ENCODE measurements at places on chromosomes 7 and 10. TPM values are rescaled to one million over a fixed set of nuclear protein-coding genes. Genes with fewer than 3 reads are reported as not detected.
A peak's percentile ranks its signal among the peaks of the same experiment; 100 is the strongest.

- DNase-seq = peak; percentile 10
- H3K36me3 ChIP-seq = no peaks in the 10 kb centered on the region
- H3K27ac ChIP-seq = no peak overlapping the region
- H3K4me3 ChIP-seq = no peak overlapping the region
- no peaks in the 10 kb centered on the region for H3K27me3 ChIP-seq
Measured at GRCh38 chr7:134747326-134747725, 32.1 kb upstream of the CALD1 start.

DNA sequence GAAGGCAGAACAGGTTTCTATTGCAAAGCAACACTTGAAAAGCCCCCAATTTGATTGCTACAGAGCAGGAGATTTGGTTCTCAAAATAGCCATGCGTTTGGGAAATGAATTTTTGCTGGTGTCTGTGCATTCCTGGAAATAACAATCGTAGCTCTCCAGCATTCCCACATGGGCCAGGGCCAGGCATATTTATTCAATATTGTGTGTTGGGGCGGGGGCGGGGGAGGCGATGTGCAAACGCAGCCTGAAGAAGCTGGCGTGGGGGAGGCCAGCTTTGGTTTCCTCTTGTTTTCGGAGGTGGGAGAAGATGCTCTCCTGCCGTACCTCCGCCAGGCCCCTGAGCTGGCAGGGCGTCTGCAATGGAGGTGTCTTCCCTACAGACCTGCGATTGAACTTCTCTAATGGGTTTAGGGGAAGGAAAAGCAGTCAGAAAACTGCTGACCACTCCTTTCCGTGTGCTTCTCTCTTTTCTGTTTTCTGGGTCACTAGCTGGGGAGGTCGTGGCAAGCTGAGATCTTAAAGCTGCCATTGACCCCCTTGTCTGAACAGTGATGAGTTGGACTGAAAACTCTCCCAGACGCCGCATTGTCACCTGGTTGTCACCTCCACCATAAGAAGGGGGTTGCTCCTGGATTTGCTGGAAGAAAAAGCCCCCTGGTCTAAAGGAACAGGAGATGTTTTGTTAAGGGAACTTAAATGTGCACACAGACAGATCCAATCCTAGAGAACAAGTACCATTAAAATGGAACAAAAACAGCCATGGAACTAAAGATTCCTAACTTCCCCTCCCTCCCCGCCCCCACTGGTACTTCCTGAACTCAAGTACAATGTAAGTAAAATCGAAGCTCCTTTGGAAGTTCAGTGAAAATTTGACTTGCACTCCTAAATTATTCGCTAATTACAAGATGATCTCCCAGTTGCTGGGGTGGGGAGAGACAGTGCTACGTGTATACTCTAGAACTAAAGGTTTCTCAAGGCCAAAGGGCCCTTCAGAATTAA lies 56.4 kb upstream of the HABP2 start:
- no peak overlapping the region for H3K27ac ChIP-seq
- no peaks in the 10 kb centered on the region for H3K36me3 ChIP-seq
- DNase-seq = no peak
- H3K4me1 ChIP-seq = no peaks in the 10 kb centered on the region
- H3K4me3 ChIP-seq = no peak overlapping the region

GRCh38 chr10:15035385-15036301 lies 8.1 kb upstream of the OLAH start:
- no peaks in the 10 kb centered on the region for H3K27me3 ChIP-seq
- no peaks in the 10 kb centered on the region for H3K36me3 ChIP-seq
- no peak overlapping the region for H3K27ac ChIP-seq
- DNase-seq = peak; percentile 87
- H3K4me3 ChIP-seq = no peak overlapping the region
- no peaks in the 10 kb centered on the region for H3K4me1 ChIP-seq

- no peaks in the 10 kb centered on the region for H3K36me3 ChIP-seq
- H3K27me3 ChIP-seq = no peaks in the 10 kb centered on the region
- H3K4me3 ChIP-seq = no peak overlapping the region
- no peak for DNase-seq
- no peak overlapping the region for H3K27ac ChIP-seq
- no peaks in the 10 kb centered on the region for H3K4me1 ChIP-seq
Measured at GRCh38 chr7:137335814-137336213, 7.7 kb downstream of the PTN start.

EXOC6 gene
- total RNA-seq = 12.1 TPM
